Activated effector memory CD4-positive, alpha-beta T cell treated with anti-CD3 and anti-CD28 coated beads, Interleukin-2, amount 50 U/mL, for 16 hours (primary cell): ENCODE measurements at places on chromosomes 4 and X.

DNA sequence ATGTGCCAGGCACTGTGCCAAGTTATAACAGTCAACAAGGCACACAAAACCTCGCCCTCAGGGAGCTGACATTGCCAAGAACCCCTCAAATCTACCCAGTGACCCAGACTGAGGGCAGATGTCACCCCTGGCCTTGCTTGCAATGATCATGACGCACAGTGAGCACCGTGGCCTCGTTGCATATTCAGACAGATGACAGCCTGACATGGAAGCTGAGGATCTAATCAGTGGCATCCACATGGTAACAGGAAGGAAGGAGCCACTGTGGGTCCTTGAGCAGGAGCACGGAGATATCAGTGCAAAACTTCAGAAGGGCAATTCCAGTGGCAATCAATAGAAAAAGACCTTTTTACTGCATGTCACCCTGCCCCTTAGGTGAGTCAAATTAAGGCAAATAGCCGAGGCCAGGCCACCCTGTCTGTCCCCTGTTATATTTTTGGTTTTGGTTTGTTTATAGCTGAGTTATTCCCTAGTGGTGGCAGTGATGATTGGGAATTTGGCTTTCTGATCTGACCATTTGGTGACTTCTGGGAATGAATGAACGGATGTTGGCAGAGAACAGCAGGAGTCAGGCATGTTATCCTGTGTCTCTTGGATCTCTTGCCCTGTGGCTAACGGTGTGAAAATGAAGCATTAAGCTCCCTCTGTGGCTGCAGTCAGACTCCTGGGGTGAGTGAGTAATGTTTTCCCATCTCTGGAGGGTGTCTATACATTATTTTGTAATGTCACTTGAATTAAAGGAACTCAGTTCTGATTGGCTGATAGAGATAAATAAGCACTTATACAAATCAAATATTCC is 20.4 kb downstream of the WDR13 start:
- no peak for DNase-seq

GRCh38 chrX:76076124-76076523 is 96.7 kb upstream of the PBDC1 start:
- DNase-seq: no peak

- no peak for DNase-seq
Observed at GRCh38 chrX:13131396-13132137, 87.1 kb upstream of the FAM9C start.

- DNase-seq: no peak
Observed at GRCh38 chr4:107843391-107843790, 18.7 kb downstream of the SGMS2 start.

DNA sequence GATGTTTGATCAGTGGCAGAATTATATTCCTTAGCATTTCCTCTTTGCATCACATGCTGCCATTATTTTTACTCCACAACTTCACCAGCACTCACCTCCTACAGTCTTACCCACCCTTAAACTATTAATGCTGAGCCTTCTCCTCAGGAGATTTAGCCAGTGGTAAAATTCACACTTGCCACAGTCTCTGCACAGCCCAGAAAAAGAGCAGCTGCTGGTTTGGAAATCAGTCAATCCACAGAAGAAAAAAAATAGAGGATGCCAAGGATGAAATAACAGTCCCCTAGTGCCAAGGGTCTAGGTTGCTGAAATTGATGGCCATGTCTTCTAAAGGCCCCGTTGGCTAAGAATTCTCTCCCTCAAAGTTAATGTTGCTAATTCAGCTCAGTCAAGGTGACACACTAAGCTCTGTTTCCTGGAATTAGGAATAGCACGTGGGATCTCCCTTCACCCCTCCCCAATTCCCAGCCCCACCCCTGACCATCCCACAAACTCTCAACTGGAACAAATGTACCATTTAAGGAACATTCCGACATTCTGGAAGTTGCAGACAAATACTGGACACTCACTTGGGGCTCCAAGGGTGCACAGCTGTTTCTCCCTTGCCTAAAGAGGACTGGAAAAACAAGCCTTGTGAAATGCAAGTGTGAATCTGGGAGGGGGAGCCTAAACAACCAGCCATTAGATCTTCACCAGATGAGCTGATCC is 5.7 kb downstream of the ATP1B4 start:
- DNase-seq: no peak

- DNase-seq: no peak
Observed at GRCh38 chrX:45749375-45749774, 548.7 kb upstream of the DIPK2B start.

GRCh38 chr4:7294176-7294756 is 101.9 kb downstream of the SORCS2 start:
- no peak for DNase-seq

DNA sequence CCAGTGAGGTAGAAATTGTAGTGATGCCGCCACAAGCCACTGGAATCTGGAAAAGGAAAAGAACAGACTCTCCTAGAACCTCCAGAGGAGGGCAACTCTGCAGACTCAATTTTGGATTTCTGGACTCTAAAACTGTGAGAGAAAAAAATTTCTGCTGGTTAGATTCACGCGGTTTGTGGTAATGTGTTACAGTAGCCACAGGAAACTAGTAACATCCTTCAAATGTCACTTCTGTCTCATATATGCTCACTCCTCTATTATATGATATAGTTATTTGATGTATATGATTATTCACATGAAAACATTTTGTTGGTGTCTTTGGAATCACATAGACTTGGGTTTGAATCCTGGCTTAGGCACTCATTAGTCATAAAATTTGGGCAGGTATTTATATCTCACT is 18.8 kb downstream of the LDOC1 start:
- no peak for DNase-seq

DNA sequence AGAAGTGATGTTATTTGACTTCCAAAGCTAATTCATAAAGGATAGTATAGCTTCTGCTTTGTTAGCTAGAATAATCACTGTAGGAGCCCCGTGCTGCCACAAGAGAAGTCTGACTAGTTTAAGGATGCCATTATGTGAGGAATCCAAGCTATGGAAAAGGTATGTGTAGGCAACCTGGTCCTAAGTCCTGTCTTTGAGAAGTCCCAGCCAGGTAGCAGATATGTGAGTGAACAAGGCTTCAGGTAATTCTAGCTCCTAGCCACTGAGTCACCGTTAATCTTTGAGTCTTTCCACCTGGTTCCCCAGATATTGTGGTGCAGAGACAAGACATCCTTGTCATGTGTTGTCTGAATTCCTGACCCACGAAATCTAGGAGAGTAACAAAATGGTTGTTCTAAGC is 55.5 kb downstream of the BMP3 start:
- DNase-seq: no peak

- no peak for DNase-seq
Observed at GRCh38 chr4:147749811-147750321, 18.0 kb downstream of the ARHGAP10 start.

GRCh38 chr4:78922207-78922606 is 17.0 kb downstream of the PAQR3 start:
- no peak for DNase-seq

DNA sequence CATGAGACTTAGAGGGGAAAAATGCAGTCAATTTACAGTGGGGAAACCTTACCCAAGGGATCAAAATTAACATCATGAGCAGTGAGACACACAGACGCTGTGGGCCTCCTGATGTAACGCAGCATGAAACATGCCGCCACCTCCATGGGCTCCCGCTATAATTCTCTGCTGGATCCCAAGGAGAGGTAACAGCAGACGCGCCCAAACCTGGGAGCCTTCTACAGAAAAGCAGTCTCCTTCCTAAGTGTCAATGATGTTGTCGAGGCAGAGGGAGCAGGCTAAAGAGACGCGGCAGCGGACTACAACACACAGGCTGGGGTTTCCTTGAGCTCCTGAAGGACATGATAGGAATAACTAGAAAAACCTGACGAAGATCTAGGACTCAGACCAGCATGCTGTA is 142.3 kb downstream of the AFAP1 start:
- DNase-seq: no peak

DNA sequence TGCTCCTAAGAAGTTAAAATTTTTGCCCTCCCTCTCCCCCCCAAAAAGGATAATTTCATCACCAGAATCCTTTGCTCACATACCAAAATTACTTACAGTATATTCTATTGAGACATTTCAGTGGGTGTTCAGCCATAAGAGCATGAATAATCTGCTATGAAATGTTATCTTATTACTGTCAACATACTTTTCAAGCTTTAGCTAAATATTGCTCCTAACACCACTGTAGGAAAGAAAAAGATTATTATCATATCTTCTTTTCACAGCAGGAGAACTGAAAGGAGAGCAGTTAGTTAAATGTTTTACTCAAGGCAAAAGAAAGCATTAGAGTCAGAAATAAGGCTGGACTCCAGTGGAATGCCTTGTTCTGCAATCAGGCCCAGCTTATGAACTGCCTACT is 231.0 kb upstream of the GYPA start:
- no peak for DNase-seq

GRCh38 chr4:10773010-10773409 is 88.4 kb upstream of the CLNK start:
- DNase-seq: no peak

- peak; percentile 79 for DNase-seq
Observed at GRCh38 chrX:102950908-102951866, 14.1 kb downstream of the RAB40AL start.

DNA sequence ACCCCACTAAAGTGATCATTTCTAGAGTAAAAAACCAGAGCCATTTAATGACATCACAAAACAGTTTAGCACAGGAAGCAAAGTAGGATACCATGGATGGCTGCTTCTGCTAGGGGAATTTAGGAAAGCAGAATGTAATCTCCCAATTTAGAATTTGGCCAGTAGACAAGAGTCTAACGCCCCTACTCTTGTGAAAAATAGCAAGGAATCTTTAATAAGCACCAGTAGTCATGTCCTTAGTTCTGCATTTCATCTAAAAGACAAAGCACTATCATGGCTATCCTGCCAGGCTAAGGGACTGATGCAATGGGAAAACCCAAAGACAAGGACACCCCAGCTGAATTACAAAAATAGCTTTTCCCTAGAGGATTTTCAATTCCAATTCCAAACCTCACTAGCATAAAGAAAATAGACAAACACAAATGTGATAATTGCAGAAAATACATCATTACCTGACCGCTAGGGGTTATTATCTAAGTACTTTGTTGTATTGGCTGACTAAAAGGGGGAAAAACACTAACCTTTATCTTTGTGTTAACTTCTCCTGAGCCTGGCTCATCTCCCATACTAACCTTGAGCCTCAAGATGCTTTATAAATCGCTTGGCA is 2.6 kb upstream of the AMMECR1 start:
- no peak for DNase-seq

- no peak for DNase-seq
Observed at GRCh38 chr4:77950203-77950602, 87.6 kb downstream of the MRPL1 start.

- no peak for DNase-seq
Observed at GRCh38 chr4:3530663-3531254, 1.5 kb downstream of the LRPAP1 start.

DNA sequence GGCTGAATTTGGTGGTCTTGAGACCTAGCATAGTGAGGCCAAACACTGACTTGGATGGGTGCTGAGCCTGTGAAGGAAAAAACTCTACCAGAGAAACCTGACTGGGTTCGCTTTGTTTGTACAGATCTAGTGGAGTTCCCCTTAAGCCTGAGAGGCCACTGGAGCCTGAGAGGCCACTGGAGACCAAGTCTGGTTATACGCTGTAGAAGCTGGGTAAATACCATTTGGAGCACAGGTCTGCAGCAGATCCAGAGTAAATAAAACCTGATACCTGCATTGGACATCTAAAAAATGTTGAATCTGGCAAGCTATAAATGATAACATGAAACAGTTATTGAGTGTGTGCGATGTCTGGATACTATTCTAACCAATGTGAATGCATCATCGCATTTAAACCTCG is 104.3 kb upstream of the IGSF1 start:
- DNase-seq: no peak

DNA sequence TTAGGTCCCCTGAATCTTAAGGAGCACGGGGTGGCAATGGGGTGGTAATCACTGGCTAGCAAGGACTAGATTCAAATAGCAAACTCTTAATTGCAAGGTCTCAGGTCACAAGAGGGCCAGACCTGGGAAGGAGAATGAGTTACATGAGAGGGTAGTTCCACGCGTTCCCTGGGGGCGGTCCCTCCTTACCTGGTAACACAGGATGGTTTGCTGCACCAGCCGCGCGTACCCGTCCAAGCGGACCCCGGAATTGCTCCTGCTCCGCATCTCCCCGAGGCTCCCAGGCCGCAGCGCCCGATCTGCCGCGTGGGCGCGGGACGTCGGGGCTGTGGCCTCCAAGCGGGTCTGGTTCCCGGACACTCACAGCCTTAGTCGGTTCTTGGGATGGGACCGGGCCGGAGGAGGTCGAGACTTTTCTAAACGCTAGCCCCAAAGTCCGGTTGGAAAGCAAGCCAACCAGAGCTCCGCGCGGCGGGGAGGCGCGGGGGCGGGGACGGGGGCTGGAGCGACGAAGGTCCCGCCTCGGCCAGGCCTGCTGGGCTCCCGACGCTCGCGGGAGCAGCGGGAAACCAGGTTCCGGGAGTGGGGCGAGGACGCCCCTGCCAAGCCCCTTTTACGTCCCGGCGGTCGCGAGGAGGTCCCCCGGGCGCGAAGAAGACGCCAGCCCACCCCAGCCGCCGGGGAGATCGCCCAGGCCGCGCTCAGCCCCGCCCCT is at the start of gene PHKA2:
PHKA2 (minus strand) TSS at position 449 of the 715 bp plus-strand sequence; CDS start at position 267, 182 bp downstream.
- peak; percentile 84 for DNase-seq

GRCh38 chr4:85127653-85128052 is 161.2 kb upstream of the WDFY3 start:
- no peak for DNase-seq

GRCh38 chr4:185775792-185776555 is 36.0 kb downstream of the SORBS2 start:
- no peak for DNase-seq

DNA sequence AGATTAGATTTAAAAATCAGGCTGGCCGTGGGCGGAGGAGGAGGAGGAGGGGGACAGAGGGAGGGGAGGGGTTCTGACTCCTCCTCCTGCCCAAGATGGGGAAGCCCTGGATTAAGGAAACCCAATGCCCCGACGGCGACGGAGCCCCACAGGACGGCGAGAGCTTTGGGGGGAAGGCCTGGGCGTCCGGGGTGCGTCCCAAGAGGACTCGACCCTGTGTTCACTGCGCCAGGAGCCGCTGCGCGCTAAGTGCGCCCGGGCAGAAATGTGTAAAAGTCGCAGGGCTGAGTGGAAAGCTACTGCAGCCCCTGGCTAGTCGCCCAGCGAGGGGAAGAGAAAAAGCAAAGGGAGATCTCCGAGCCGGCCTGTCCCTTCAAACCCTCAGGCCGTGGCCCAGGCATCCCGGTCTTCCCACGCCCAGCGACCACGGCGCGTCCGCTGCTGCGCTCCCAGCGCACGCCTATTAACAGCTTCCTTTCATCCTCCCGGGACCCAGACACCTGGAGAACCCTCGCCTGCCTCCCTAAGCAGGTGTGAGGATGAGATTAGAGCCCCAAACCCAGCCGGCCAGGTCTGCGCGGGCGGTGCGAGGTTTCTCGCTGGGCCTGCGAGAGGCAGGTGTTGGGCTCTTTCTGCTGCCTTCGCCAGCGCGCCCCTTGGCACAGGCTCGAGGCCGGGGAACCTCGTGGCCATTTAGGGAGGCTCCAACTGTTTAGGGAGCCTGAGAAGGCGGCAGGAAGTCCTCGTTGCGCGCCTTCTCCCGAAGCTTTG is 1.4 kb upstream of the RPS6KA3 start:
- peak; percentile 67 for DNase-seq
